ENCODE measurements at places on chromosomes 12 and 14.
A peak's percentile ranks its signal among the peaks of the same experiment; 100 is the strongest.

- no peak for DNase-seq
Measured at GRCh38 chr12:49944046-49944445, 6.5 kb upstream of the AQP2 start.

GRCh38 chr12:118781692-118782091 is 199.6 kb upstream of the SRRM4 start:
- no peak for DNase-seq

GRCh38 chr12:104815935-104816334 is 142.2 kb downstream of the SLC41A2 start:
- DNase-seq = no peak

- no peak for DNase-seq
Measured at GRCh38 chr14:49134940-49135339, 451.2 kb downstream of the RPS29 start.

DNA sequence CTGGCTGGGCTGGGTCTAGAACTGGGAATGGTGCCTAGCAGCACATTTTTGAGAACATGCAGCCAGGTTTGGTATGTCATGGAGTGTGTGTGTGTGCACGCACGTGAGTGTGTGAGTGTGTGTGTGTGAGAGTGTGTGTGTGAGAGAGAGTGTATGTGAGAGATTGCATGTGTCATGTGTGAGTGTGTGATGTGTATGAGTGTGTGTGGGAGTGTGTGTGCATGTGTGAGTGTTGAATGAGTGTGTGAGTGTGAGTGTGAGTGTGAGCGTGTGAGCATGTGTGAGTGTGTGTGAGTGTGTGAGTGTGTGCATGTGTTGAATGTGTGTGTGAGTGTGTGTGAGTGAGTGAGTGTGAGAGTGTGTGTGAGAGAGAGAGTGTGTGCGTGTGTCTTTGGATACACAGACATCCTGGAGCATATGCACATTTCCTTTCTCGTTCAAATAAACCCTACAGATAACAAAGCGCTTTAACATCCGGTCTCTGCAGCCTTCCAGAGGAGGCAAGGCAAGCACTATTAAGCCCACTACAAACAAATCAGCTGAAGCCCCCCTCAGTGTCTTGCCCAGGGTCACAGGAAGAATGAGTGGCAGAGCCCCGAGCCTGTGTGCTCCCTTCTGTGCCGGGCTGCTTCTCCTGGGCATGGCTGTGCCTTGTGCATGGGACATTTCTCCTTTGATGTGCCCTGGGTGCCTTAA is 108.7 kb upstream of the ETV6 start:
- DNase-seq = no peak

DNA sequence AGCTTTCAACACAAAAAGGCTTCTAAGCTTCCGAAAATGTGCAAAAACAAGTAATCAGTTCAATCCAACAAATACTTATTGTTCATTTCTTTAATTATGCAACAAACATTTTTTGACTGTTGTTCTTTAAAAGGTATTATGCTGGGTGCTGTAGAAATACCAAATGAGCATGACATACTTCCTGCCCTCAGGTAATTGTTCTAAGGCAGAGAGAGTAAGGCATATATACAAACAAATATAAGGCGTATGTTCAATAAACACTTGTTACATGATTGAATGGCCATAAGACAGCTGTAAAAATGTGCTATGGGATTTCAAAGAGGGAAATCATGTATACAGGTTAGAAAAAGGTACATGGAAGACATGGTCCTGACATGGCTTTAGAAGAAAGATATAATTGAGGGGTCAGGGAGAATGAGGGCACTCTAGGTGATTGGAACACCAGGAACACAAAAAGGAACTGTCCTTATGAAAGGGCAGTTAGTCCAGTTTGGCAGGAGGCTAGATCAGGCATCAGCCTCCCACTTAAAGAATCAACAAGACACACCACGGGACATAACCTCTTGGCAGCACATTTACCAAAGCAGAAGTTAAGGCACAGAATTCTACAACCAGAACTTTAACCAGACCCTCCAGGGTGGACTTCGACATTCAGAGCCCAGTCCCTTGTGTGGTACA is 135.8 kb upstream of the SCAF11 start:
- DNase-seq = no peak

DNA sequence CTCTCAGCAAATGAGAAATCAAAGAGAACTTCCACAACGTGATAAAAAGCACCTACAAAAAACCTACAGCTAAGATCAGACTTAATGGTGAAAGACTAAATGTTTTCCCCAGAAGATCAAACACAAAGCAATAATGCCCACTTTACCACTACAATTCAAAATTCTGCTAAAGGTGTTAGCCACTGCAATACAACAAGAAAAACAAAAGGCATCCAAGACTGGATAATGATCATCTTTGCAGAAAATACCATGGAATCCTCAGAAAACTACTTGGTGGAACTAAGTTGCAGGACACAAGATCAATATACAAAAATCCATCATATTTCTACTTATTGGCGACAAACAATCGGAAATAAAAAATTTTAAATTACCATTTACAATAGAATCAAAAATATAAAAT is 6.5 kb downstream of the DDX24 start:
- no peak for DNase-seq

GRCh38 chr12:91507754-91508153 is 325.1 kb upstream of the DCN start:
- peak; percentile 12 for DNase-seq

- no peak for DNase-seq
Measured at GRCh38 chr14:101223561-101224162, 320.1 kb upstream of the RTL1 start.

DNA sequence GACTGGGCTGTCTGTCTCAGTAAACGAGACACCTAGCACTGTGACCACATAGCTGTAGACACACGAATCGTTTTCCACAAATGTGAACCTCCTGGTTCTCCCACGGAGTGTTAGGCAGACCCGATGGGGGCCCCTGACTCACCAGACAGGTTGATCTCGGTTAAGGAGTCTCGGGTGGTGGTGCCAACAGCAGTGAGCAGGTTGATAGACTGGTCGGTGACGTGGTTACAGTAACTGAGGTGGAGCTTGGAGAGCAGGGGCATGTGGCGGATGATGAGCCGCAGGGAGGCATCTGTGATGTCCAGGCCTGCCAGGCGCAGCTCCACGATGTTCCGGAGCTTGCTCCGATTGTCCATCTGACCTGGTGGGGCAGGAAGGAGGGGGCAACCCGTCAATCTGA is 39.8 kb downstream of the RNF34 start:
- DNase-seq = no peak

GRCh38 chr14:58944968-58945356 is 243.5 kb upstream of the DAAM1 start:
- no peak for DNase-seq

GRCh38 chr14:46404865-46405811 is 246.4 kb downstream of the RPL10L start:
- no peak for DNase-seq

- DNase-seq = no peak
Measured at GRCh38 chr14:94021416-94022157, 4.6 kb upstream of the OTUB2 start.

DNA sequence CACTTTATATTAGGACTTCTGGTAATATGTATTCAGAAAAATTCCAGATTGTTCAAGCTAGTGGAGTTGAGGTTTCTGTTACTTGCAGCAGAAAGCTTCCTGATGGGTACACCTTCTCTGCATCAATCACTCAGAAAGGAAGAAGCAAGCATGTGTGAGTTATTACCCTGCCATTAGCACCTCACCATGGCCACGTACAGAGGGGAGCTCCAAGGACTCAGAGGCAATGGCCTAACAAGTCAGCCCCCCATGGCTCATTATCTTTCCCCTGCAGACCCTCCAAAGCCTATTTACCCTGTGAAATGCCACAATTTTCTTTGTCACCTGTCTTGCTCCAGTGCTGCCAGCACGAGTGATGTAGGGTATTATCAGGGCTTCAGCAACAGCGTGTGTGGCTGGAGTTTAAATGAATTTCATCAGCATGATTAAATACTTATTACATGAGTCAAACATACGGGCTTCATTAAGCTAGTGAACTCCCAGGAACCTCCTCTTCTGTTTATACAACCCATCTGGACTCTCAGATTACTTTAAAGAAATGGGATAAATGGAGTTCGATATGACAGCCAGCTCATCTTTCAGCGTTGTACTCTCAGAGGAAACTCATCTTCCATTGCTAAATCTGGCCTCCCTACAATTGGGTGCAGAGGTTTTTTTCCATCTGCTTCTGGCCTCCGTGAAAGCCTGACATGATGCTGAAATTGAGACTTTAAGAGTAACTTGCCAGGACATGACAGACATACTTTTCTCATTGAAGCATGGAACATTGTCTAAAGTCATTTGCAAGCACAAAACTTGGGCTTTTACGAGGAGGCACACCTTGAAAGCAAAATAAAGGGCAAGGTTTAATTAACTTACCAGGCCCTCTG is 135.9 kb downstream of the TMEM30B start:
- peak; percentile 94 for DNase-seq

DNA sequence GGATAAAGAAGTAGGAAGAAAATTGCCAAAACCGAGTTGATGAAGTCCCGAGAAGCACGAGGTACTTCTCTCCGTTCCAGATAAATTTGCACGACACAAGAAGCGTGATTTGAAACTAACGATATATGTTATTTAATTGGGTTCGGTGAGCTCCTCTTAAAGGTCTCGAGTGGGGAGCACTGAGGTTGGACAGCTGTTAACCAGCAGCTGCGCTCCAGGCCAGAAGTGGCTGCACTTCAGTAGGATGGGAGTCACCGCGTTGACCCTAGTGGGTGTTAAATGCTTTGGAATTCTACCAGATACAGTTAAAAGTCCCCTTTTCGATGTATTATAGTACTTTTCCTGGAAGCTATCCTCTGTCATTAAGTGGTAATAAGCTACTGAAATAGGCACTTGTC is 953 bp upstream of the DCAF5 start:
- peak; percentile 71 for DNase-seq

DNA sequence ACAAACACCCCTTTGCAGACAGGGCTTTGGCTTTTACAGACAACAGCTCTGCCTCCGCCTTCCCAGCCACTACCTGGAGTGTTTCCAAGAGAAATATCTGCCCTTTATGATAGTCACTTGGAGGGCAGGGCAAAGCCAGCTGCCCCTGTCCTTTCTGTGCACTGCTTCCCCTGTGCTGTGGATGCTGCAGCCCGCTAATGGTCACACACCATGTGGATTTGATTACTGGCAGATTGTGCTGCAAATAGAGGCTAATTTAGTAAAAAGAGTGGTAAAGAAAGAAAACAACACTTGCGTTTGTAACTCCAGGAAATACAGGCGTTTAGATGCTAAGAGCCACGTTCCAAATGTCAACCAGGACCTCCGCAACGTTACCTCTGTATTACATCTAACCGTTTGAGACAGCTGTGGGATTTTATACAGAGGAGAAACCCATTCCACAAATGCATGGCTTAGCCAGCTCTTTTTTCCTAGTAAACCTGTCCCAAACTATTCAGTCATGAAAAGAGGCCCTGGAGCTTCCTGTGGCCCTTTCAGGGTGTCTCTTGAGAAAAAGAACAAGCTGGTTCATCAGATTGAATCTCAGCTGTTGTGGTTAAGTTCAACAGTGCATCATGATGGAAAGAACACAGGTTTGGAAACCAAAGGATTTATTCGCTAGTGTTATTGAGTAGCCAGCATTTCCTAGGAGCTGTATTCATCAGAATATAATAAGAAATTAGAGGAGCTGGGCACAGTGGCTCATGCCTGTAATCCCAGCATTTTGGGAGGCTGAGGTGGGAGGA is 30.1 kb upstream of the PWP1 start:
- peak; percentile 19 for DNase-seq

- peak; percentile 50 for DNase-seq
Measured at GRCh38 chr12:83700838-83701237, 1014.1 kb downstream of the TMTC2 start.

- no peak for DNase-seq
Measured at GRCh38 chr12:20463913-20464524, 95.7 kb downstream of the PDE3A start.

DNA sequence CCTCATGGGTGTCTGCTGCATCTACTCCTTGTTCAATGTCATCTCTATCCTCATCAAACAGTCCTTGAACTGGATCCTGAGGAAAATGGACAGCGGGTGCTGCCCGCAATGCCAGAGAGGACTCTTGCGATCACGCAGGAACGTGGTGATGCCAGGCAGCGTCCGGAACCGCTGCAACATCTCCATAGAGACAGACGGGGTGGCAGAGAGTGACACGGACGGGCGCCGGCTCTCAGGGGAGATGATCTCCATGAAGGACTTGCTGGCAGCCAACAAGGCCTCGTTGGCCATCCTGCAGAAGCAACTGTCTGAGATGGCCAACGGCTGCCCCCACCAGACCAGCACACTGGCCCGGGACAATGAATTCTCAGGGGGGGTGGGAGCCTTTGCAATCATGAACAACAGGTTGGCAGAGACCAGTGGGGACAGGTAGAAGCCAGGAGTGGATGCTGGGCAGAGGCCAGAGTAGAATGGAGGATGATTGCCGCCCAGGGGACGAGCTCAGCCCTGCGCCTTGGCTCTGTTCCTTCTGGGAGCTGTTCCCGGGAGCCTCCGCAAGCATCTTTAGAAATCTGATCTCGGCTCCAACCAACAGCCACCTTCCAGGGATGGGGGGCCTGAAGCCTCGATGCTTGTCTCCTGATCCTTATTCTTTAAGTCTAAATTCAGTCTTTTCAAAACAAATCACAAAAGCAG is 71.6 kb upstream of the PSMC1 start:
- DNase-seq = no peak

- DNase-seq = no peak
Measured at GRCh38 chr12:76106631-76107030, 22.1 kb upstream of the NAP1L1 start.

GRCh38 chr12:45138609-45139008 is 77.3 kb upstream of the ANO6 start:
- no peak for DNase-seq

DNA sequence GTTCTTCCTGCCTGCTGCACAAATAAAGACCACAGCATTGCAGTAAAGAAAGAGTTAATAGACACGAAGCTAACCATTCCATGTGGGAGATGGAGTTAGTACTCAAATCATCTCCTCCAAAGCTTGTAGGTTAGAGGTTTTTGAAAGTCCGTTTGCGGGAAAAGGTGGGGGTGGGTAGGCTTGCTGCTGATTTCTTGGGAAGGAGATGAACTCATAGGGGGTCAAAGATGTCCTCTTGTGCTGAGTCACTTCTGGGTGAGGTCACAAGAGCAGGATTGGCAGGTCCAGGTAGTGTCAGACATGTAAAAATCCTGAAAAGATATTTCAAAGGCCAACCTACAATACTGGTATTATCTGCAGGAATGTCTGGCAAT is 66.4 kb downstream of the PTHLH start:
- DNase-seq = no peak

- no peak for DNase-seq
Measured at GRCh38 chr12:101854747-101855146, 22.6 kb upstream of the DRAM1 start.

DNA sequence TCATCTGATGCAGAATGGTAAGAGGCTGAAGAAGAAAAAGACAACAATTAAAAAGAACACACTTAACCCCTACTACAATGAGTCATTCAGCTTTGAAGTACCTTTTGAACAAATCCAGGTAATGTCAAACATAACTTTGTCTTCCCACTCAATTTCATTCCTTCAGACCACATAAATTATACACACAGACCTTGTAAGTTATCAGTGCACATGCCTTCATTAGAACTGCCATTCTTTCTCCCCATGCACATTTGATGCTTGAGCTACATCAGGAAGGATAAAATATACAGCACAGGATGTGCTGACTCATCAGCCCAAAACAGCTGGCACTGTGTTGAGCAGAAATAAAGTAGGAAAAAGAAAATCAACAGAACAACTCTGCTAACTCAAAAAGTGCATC is 246.7 kb downstream of the PAWR start:
- DNase-seq = peak; percentile 78

- no peak for DNase-seq
Measured at GRCh38 chr14:103103461-103104388, 9.2 kb downstream of the EXOC3L4 start.

GRCh38 chr12:97267594-97268202 is 194.9 kb upstream of the RMST start:
- no peak for DNase-seq

- no peak for DNase-seq
Measured at GRCh38 chr14:59832653-59833294, 37.8 kb downstream of the RTN1 start.

Data from foreskin fibroblast (primary cell).